ENCODE measurements at places on chromosomes 2 and 18.

DNA sequence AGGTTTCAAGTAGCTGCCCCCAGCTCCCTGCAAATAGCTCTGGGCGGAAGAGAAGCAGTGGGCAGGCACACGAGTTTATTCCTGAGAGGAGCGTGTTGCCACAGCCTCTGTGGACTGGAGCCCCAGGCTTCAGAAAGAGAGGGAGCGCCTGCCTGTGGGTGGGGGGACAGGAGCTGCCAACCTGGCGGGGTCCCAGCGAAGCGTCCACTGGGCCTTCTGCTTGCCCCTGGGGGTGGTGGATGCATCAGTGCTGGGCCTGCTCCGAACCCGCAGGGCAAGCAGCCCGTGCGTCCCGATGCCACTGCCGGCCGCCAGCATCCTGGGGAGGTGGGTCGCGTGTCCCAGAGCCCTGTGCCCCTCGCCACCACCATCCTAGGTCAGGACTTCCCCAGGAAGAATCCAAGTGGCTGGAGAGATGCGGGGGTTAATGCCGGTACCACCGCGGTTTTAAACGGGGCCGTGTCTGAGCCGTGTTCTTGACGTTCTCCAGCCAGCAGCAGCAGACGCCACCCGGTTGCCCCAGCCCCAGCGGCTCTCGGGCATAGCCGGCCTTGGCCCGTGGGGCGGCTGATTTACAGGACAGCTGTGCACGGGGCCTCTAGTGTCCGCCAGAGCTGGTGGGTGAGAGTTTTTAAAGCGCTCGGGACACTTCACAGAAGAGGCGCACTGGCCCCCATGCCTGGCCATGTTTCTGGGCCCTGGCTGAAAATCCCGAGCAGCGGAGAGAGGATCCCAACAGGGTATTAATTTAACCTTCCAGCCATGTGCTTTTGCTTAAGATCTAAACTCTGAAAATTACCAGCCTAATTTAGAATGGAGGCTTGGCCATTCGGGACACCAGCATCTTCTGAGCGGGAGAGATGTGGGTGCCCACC, 84.7 kb downstream of the NFATC1 start:
- DNase-seq = no peak

DNA sequence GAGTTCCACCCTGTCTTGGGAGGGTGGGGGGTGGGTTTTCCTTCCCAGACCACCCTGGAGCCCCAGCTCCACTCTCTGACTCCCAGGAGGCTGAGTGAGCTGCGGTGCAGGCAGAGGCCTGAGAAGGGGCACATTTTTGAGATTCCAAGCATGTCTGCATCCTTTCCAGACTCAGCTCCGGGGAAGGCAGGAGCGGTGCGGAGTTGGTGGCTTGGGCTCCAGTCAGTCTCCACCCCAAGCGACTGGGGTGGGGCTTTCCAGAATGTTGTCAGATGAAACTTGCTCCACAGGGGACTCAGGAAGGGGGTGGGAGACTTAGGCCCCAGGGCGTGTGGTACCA, 44.2 kb upstream of the HS6ST1 start:
- DNase-seq = no peak

DNA sequence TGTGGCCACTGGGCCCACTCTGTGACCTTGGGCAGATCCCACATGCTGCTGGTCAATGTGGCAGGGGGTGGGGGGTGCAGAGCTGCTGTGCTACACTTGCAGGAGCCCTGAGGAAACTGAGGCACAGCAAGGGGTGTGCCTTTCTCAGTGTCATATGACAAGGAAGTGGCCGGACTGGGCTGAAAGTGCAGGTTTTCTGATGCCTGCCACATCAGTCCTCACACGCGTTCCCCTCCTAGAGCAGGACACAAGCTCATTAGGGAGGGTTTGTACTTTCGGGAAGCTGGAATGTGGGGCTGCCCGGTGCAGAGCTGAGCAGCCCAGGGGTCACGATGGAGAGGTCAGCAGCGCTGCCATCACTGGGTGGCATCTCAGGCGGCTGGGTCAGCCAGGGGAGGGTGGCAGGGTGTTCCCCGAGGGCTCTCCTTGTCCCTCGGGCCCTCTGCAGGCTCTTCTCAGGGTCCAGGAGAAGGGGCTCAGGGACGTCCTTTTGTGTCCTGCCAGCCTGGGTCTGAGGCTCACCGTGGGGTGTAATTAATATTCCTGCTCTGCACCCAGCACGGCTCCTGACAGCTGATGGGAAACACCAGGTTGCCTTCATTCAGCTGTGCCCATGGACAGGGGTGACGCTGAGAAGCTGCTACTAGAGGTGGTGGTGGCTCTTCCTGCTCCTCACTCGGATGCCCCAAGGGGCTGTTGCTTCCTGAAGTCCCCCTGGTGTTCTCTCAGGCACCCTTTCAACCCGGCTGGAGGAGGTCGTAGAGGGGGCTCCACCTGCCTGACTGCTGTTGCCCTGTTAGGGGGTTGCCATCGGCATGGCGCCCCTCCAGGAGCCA, 62.1 kb upstream of the HDAC4 start:
- no peak for DNase-seq

DNA sequence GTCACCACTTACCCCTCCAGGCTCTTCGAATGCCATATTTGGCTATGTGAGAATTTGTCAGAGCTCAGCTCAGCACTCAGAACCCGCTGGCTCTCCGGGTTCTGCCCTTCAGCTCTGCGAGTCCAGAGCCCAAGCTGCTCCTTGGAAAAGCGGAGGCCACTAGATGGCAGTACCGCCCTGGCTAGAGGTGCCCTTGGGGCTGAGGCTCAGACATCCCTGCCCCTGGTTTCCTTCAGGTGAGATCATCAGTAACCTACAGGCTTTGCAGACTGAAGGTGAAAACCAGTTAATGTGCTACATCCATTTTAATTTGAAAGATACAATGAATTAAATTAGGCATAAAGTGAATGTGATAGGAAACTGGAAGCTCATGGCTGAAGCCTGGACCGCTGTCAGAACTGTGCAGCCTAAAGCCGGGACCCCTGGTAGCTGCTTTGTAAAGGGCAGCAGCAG, 285.6 kb downstream of the AGAP1 start:
- peak; percentile 25 for DNase-seq

- no peak for DNase-seq
These were observed 10.2 kb upstream of the ALPP start for GRCh38 chr2:232368311-232368731.

DNA sequence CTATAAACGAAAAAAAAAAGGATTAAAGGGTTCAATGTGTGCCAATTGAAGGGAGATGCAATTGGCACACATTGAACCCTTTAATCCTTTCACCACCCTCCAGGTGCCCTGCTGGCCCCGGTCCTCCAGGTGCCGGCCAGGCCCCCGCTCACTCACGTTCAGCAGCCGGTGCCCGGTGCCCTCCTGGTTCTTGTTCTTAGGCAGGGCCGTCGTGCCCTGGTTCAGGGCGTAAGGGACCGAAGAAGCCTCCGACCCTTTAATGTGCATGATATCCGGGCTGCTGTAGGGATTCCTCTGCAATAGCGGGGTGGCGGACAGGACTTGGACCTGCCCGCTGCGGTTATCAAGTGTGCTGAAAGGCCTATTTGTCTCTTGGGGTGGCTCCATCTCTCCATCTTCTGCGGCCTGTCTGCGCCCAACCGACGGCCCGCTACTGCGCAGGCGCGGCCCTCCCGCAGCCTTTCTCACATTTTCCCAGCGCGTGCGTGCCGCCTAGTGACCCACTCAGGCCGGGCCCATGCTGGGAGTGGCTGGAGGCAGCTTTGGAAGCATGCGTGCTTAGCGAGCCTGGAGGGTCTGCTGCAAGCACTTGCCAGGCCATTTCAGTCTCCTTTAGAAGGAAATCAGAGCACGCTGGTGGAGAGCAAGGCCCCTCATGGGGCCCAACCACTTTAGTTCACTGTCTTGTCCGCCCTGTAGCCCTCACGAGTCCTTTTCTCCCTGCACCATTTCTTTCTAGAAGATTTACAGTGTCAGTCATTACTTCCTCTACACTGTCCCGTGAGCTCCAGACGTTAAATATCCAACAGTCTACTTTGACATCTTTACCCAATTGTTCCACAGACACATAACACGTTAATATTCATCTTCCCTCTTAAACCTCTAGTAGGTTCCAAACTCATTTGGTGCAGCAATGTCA, 24.3 kb downstream of the TMEM237 start:
- DNase-seq = no peak

DNA sequence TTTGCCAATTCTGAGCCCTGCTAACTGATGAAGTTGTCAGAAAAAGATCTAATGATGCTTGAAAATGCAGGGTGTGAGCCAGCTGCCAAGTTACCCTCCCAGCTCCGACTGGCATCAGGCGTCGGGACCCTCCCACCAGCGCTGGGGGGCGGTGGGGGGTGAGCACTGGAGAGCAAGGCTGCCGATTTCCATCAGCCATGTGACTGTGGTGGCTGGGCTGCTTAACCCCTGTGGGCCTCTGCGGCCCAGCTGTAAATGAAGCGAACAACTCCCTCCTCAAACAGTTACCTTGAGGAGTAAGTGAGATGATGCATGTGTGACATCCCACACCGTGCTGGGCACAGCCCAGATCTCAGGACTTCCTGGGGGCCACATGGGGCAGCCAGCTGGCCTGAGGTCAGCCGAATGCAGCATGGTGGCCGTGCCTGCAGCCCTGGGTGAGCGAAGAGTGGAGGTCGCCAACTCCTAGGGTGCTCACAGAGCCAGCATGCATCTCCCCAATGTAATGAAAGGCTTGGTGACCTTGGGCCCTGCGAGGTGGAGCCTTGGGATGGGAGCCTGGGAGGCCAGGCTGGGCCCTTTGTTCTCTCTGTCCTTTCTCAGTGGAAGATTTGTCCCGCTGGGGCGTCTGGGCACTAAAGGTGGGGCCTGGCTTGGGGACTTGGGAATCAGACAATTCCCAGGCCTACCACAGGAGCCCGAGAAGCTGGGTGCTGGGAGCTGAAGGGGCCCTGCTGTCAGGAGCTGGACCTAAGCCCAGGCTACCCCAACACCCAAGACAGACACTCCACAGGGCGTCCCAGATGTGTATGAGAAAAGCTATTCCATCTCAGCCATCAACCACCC, 25.1 kb downstream of the CIB4 start:
- no peak for DNase-seq

- DNase-seq = no peak
These were observed 330.4 kb upstream of the SLC14A2 start for GRCh38 chr18:45284851-45285250.

DNA sequence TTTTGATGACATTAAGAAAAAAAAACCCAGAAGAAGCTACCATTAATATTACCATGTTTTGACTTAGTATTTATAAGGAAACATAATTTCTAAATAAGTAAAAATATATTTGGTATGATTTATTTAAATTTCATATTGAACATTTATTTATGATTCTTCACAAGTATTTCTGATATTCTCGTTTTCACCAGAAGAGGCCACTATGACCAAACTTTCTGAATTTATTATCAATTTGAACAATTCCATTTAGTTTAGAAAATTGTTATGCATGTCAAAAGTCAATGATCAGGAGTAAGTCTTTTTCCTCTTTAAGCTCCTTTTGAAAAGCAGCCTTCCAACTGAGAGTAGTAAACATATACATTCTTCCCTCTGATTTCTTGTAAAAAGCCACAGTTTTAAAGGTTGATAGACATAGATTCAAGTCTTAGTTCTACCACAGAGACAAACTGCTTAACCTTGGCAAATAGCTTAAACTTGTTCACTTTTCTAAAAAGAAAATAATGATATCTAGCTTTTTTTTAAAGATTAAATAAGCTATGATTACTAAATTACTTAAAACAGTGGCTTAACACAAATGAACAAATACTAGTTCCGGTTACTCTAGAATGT, 329.9 kb downstream of the TRIB2 start:
- no peak for DNase-seq

DNA sequence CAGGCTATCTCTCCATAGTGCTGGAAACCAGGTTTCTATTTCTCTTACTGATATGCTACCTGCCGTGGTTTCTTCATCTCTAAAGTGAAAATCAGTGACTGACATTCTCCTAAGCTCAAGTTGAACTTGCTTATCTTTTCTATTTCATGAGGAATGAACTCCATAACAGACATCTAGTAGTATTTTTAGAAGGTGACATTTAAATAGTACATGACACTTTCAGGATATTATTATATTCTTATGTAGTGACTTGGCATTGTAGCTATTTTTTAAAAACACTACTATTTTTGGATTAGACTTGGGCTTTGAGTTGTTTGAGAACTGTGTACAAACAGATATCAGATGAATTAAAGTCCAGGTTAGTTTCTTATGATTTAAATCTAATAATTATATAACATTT, 1381.8 kb downstream of the DSC3 start:
- DNase-seq = no peak

DNA sequence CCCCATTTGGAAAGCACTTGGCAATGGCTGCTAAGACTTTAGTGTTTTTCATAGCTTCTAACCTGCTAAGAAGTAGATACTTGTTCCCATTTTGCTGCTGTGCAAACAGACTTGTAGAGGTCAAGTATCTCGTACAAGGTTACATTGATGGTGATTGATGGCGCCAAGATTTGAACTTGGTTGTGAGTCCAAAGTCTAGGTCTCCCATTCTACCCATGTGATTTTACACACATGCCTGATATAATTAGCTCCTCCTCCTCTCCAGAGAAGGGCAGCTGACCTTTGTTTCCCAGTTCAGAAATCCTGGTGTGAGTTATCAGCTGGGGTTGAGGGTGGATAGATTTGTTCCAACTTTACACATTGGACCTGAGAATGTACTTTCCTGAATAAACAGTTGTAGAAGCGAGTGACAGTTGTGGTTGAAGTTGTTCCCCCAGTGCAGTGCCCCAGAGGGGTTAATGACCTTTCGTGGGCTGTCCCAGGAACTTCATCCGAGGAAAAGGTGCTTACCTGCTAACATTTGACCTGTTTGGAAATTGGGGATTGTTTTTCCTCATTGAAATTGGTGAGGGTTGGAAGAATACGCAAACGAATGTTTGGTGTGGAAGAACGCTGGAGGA, 10.4 kb downstream of the TCF7L1 start:
- no peak for DNase-seq

DNA sequence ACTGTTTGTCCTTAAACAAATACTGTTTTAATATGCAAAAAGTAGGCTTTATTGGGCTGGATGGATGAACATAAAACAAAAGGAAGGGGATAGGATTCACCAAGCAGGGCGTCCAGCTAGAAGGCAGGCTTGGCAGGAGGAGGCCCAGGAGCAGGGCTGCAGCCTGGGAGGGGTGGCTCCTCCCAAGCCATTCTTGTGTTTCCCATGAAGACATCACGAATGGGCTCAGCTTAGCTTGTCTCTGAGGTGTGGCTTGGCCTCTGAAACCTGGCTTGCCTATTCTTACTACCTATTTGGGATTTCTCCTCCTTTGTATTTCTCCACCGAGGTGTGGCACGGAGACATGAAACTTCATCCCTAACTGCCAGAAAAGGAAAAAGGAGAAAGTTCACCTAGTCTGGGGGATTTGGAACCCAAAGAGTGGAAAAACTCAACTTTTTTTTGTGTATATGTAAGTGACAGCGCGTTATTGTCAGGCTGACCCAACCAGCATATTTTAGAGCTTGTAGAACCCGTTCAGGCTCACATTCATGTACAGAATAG, 481.9 kb upstream of the SPRED2 start:
- DNase-seq = no peak

DNA sequence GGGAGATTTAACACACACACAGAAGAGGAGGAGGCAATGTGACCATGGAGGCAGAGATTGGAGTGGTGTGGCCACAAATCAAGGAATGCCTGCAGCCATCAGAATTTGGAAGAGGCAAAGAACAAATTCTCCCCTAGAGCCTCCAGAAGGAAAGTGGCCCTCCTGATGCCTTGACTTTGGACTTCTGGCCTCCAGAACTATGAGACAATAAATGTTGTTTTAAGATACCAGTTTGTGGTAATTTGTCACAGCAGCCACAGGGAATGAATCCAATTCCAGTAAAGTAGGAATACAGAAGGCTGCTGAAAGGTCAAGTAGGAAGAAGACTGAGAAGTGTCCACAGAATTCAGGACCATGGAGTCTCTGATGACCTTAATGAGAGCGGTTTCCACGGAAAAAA, 18.1 kb downstream of the PAIP2B start:
- DNase-seq = no peak

Measured in stimulated activated CD8-positive, alpha-beta memory T cell treated with anti-CD3 and anti-CD28 coated beads, Interleukin-15, amount 100 ng/mL, for 48 hours (primary cell).